ENCODE measurements at places on chromosomes 5 and 9. TPM values are rescaled to one million over a fixed set of nuclear protein-coding genes. Genes with fewer than 3 reads are reported as not detected.

DNA sequence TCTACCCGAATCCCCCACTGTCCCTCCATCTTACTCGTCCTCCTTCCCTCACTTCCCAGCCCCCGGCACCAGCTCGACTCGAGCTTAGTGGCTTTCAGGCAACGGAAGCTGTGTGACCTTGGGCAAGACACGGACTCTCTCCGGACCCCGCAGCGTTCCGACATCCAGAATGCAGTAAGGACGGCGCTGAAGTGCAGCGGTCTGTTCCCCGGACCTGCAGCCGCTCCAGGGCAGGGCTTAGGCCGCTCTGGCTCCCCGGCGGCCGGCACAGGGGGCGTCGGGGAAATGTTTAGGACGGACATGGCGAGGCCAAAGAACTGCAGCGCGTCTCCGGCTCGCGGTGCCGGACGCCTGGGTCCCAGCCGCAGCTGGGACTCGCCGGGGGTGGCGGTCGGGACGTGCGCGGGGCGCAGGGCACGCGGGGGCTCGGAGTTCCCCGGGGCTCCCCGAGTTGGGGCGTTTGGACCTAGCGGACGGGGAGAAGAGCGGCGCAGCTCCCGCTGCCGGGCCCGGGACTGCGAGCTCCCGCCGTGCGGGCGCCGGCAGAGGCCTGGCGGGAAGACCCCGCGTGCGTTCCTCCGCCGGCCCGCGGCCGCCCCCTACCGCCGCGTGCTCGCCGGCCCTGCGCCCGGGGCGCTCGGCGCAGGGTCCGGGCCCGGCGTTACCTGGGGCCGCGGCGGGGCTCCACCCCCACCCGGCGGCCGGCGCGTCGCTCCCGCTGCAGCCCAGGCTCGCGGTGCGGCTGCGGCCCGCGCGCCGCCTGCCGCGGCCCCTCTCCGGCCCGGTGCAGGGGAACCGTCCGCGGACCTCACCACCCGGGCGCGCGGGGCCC is 5.6 kb upstream of the RNF44 start:
- DNase-seq = no peak

DNA sequence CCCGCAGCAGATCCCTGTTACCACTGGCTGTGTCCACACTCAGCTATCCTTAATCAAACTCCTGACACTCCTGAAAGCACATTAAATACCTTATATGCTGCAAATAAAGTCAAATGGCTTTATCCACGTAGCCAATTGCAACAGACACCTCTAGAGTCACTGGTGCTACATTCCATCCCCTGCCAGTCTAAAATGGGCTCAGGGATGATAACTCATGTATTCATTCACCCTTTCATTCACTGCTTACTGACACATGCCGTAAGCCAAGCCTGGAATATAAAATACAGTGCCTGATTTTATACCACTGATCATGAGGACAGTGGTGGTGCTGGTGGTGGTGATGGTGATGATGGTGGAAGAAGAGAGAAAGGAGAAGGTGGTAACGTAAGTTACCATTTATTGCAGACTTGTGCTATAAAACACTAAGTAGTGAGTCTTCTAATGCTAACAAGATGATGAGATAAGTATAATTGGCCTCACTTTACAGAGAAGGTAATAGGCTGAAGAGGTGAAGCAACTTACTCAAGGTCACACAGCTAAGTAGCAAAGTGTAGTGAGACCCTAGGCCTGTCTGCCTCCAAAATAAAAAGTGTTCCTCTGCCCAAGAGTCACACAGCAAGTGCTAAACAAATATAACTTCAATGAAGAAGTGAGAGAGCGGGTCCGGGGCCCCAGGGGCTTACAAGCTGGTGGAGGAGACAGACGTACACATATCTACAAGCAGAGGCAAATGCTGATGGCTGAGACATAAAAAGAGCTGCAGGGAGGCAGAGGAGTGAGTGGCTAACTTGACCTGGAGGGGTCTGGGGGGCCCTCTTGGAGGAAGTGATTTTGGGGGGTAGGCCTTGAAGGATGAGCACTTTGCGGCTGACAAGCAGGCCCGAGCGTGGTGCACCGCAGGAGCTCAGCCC is 1.2 kb downstream of the TTLL11 start:
- DNase-seq = no peak

DNA sequence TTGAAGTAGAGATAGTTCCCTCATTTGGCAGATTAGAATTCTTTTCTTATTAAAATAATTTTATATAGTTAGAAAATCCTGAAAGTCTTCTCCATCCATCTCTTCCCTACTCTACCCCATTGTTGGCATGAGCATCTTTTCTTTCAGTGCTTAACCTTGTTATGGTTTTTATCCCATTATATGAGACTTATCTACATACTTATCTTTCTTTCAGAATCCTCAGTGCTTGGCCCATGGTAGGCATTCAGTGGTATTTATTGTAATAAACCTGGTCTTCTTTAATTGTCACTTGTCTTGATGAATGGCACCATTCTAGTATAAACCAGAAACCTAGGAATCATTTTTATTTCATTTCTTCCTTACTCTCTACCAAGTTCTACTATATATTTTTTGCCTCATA is 169.8 kb upstream of the TLX3 start:
- DNase-seq = no peak

DNA sequence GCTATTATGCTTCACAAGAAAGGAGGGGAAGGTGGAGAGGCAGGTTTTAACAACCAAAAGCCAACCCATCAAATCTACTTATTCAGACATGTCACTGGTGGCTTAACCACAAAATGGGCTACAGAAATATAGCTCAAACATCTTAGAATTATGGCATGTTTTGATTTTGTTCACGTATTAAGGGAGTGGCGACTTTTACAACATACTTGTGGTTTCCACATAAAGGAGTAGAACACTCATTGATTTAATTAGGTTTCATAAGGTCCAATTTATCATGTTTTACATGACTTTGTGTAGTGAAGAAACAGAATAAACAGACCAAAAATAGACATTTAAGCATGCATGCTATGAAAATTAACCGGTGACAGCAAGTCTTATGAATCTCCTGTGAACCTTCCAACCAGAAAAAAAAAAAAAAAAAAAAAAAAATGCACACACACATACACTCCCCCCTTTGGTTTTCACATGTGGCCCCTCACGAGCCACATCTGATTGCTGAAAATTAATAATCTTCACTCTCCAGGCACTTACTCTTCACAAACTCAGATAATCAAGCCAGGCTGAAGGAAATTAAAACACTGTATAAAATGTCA is 5.4 kb downstream of the ZNF608 start:
- DNase-seq = no peak

The OBP2A gene
- total RNA-seq = not detected

GRCh38 chr5:76111477-76112174 is 28.4 kb downstream of the SV2C start:
- no peak for DNase-seq

The PCDHB16 gene
- 3.3 TPM for total RNA-seq

GRCh38 chr5:76762484-76762883 is 46.6 kb downstream of the F2R start:
- DNase-seq = no peak

DNA sequence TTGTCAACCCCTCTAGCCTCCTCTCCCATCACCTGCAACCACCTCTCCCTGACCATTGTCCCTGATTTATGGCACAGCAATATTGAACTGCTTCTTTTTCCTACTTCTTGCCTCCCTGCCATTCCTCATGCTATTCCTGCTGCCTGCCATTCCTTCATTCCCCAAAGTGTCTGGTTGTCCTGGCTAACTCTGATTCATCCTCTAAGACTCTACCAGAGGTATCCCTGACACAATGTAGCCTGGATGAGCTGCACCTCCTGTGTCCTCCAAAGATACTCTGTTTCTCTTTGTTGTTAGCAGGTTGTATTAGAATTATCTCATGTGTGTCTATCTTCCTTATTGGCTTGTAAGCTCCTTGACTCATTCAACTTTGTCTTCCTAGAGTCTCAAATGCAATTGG is 53.5 kb upstream of the PTPN3 start:
- no peak for DNase-seq

GRCh38 chr5:122121479-122122465 is 7.6 kb upstream of the ZNF474 start:
- DNase-seq = no peak

- DNase-seq = no peak
Measured at GRCh38 chr5:171578829-171579491, 159.5 kb downstream of the FGF18 start.

DNA sequence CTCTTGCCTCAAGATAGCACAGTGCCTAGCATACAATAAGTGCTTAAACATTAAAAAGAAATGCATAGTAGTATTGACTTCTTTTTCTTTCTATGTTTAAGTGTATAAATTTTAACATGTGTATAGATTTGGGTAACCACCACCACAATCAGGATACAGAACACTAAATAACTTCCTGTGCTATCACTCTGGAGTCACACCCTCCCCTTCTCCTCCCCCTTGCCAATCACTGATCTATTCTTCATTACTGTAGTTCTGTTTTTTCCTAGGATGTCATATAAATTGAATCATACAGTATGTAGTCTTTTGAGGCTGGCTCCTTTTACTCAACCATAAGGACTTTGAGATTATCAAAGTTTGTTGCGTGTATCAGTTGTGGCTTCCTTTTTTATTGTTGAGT is 68.5 kb downstream of the OSTF1 start:
- DNase-seq = no peak

- no peak for DNase-seq
Measured at GRCh38 chr5:17989036-17989435, 354.8 kb downstream of the TAF11L14 start.

- DNase-seq = no peak
Measured at GRCh38 chr9:86359151-86359879, 5.1 kb upstream of the TUT7 start.

GRCh38 chr5:56898213-56898612 is 11.2 kb upstream of the SETD9 start:
- no peak for DNase-seq

- DNase-seq = no peak
Measured at GRCh38 chr5:107424491-107424890, 246.2 kb downstream of the EFNA5 start.

DNA sequence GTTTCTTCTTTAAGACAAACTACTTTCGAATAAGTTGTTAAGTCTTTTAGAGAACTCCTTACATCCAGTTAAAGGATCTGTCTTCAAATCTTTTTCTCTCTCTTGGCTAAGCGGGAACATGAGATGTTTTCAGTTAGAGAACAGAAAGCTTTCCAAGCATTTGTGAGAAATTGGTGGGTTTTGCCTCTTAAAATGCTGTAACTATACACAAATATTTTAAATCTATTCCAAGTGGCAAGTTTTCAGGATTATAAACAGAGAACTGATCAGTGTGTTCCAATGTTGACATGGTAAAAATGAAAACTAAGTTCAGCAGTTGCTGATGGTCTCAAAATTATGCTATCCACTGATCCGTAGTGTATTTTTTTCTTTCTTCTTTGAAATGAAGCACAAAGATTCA is 100.4 kb downstream of the EBF1 start:
- no peak for DNase-seq

The NFIB gene
- 217 TPM for total RNA-seq

The TMEM174 gene
- not detected for total RNA-seq

- no peak for DNase-seq
Measured at GRCh38 chr9:13719446-13719845, 440.0 kb upstream of the MPDZ start.
